ENCODE measurements at places on chromosomes 3 and 15.

- no peak for DNase-seq
These were observed 78.6 kb downstream of the CTNNB1 start for GRCh38 chr3:41277790-41278465.

- no peak for DNase-seq
These were observed 9.2 kb downstream of the POC1A start for GRCh38 chr3:52144796-52145735.

- no peak for DNase-seq
These were observed 233.3 kb downstream of the OPA1 start for GRCh38 chr3:193826159-193826795.

- DNase-seq, result no peak
These were observed 76.2 kb downstream of the NR2F2 start for GRCh38 chr15:96406701-96407100.

GRCh38 chr3:184949251-184949965 lies 137.4 kb downstream of the VPS8 start:
- no peak for DNase-seq

GRCh38 chr15:43230640-43231115 lies 9.9 kb upstream of the EPB42 start:
- no peak for DNase-seq

DNA sequence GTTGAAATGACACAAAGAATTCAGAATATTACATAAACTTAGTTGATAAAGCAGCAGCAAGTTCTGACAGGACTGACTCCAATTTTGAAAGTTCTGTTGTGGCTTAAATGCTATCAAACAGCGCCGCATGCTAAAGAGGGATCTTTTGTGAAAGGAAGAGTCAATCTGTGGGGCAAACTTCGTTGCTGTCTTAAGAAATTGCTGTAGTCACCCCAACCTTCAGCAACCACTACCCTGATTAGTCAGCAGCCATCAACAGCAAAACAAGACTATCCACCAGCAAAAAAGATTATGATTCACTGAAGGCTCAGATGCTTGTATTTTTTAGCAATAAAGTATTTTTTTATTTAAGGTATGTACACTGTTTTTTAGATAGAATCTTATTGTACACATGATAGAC lies 14.2 kb downstream of the CRBN start:
- DNase-seq, result no peak

- DNase-seq, result no peak
These were observed 270.4 kb downstream of the SUCLG2 start for GRCh38 chr3:67384016-67384415.
